ENCODE measurements at places on chromosomes 2 and 18.
A peak's percentile ranks its signal among the peaks of the same experiment; 100 is the strongest.

- no peak for DNase-seq
Observed at GRCh38 chr2:15346624-15347023, 214.5 kb downstream of the NBAS start.

GRCh38 chr2:45276914-45277313 is 267.7 kb upstream of the SIX2 start:
- peak; percentile 79 for DNase-seq

- peak; percentile 68 for DNase-seq
Observed at GRCh38 chr2:74778381-74779264, 55.3 kb upstream of the HK2 start.

- DNase-seq = no peak
Observed at GRCh38 chr18:75276818-75277609, 66.4 kb downstream of the TSHZ1 start.

DNA sequence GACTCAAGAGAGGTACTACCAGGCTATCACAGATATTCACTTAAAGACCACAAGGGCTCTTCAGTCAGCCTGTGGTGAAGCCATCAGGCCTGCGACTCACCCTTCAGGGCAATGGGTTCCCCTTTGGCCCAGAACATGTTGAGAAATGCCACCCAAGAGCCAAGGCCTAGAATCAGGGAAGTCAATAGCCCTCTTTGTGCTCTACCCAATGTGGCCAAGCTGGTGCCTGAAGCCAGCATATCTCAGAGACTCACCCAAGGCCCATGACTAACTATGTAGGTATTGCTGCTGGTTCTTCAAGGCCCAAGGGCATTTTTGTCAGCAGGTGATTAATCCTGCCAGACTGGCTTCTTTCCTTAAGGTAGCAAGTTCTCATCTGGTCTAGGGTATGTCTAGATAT is 338.9 kb upstream of the SETBP1 start:
- DNase-seq = peak; percentile 96

- DNase-seq = no peak
Observed at GRCh38 chr2:230414302-230414701, 1.7 kb upstream of the SP100 start.

DNA sequence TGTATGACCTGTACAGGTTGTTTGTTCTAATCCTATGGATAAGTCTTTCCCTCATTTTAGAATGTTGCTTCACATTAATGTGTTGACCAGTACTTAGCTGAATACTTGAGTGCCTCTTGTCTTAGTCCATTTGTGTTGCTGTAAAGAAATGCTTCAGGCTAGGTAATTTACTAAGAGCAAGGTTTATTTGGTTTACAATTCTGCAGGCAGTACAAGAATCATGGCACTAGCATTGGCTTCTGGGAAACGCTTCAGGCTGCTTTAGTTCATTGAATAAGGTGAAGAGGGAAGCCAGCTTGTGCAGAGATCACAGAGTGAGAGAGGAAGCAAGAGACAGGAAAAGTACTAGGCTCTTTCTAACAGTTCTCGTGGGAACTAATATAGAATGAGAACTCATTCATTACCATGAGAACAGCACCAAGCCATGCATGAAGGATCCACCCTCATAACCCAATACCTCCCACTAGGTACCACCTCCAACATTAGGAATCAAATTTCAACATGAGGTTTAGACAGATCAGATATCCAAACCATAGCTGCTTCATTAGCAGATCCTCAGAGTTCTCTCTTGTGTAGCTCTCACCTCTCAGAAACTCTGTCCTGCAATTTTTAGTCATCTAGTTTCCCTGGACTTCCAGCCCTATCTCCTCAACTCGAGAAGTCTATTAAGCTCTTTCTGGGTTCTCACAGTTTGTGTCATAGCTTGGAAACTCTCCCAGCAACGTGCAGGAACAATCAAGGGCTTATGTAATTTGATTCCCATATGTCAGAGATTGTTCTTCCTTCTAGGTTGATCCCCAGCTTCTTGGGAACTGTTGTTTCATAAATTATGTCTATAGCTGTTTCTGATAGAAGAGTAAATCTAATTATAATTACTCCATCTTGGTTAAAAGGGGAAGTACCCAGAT is 2082.3 kb upstream of the CELF4 start:
- DNase-seq = peak; percentile 96

DNA sequence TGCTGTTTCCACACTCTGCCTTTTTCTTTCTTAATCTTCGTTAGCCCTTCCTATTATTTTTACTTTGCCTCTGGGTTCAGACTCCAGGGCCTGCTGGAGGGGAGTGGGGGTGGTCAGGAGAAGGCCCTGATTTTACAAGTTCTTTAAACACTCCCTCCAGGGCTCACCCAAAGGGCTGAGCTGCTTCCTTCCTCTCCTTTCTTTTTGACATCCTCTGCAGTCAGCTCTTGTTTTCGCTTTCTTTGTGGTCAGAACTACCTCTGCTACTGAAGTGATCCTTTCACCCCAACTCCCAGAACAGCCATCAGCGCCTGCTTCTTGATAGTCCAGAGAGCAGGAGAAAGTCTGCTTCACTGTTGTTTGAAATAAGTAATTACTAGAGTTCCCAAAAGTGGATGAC is 925.7 kb downstream of the EPHA4 start:
- no peak for DNase-seq

DNA sequence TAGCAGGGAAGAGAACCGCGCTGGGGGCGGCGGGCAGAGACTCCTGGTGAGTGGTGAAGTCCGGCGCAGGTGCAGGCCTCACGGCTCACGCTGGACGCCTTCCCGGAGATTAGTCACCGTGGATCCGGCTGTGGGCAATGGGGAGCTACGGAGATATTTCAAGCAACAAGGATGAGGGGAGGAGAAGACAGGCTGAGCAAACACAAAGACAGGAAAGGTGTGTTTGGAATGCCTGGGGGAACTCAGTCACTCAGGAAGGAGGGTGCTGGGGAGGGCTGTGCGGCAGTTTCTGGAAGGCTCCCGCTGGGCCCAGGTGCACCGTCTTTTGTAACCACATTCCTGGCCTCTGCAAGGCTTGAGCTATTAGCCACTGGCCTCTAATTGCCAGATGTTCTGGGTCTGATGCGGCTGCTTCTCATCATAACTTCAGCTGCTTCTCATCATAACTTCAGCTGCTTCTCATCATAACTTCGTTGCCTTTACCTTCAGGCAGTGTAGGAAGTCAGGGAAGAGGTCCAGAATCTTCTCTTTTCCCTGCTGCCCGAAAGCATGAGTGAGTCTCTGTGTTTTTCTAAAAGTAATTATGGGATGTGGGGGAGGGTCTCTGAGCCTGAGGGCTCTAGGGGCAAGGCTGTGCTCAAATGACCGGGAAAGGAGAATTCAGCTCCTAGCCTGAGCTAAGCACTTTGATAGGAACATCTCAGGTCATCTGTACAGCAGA is 118.9 kb downstream of the PXDN start:
- peak; percentile 87 for DNase-seq
